MG63 (cell line): ENCODE measurements at places on chromosomes 6 and 20. TPM values are rescaled to one million over a fixed set of nuclear protein-coding genes. Genes with fewer than 3 reads are reported as not detected.
A peak's percentile ranks its signal among the peaks of the same experiment; 100 is the strongest.

DNA sequence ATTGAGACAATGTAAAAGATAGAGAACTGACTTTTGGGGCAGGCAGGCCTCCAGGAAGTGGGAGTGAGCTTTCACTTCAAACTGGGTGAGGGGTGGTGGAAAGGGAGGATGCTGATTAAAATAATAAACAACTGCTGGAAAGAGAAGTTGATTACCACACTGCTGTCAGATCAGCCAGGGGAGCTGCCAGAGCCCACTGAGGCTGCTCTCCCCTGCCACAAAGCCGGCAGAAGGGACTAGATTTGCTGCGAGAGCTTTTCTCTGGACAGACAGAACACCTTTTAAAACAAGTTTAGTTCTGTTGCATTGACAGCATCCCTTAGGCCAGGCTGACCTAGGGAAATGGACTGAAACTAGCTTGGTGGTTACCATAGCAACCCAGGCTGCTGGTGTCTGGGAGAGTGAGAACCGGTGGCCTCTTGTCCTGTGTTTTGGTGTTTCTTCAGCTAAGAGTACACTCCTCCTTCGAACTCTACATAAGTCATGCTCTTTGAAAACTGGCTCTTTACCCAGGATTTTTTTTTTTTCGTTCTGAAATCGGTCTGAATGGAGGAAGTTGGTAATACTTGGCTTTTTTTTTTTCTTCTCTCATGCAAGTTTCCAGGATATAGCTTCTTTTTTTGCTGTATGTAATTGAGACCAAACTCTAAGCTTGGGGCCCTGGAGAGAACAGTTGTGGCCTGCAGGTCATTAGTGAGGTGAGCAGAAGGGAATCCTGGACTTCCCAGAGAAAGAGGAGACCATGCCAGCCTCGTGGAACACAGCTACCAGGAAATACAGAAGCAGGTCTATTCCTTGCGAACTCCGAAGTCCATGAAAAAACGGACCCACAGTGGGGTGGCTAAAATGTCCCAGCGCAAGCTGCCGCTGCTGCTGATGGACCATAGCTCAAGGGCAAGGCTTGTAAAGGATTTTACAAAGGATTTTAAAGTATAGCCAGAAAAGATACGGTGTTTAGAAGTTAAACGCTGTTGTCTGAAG, 374.4 kb downstream of the UTRN start:
- DNase-seq = no peak

Gene CALHM4
- not detected in 2 replicates for total RNA-seq

Gene ZSCAN23
- 0.59 and 2.0 TPM in 2 replicates for total RNA-seq

GRCh38 chr6:116102873-116103272, 2.2 kb downstream of the NT5DC1 start:
- DNase-seq = no peak

GRCh38 chr20:63698739-63699465, 2.5 kb downstream of the TNFRSF6B start:
- DNase-seq = peak; percentile 92

DNA sequence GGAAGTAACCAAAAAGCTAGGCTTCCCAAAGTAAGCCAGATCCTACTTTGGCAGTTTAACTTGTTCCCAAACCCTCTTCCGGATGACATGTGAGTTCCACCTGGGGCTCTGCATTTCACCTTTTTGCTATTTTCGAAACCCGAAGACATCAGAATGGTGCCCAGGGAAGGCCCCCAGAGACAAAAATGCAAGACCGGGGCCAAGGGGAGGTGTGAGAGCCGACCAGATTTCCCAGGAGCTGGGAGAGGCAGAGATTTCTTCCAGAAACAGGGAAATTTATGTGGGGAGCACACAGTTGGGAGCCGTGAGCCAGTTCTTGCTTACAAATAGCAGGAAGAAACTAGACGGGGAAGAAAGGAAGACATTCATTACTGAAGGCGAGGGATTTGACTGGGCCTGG, 209.7 kb downstream of the ZNF217 start:
- no peak for DNase-seq

Gene PXDC1
- total RNA-seq = 67.9 and 71.9 TPM in 2 replicates

Gene MAS1L
- not detected in 2 replicates for total RNA-seq

Gene PCMT1
- total RNA-seq = 229 and 267 TPM in 2 replicates

- no peak for DNase-seq
Observed at GRCh38 chr20:38520261-38520660, 47.6 kb downstream of the RALGAPB start.

DNA sequence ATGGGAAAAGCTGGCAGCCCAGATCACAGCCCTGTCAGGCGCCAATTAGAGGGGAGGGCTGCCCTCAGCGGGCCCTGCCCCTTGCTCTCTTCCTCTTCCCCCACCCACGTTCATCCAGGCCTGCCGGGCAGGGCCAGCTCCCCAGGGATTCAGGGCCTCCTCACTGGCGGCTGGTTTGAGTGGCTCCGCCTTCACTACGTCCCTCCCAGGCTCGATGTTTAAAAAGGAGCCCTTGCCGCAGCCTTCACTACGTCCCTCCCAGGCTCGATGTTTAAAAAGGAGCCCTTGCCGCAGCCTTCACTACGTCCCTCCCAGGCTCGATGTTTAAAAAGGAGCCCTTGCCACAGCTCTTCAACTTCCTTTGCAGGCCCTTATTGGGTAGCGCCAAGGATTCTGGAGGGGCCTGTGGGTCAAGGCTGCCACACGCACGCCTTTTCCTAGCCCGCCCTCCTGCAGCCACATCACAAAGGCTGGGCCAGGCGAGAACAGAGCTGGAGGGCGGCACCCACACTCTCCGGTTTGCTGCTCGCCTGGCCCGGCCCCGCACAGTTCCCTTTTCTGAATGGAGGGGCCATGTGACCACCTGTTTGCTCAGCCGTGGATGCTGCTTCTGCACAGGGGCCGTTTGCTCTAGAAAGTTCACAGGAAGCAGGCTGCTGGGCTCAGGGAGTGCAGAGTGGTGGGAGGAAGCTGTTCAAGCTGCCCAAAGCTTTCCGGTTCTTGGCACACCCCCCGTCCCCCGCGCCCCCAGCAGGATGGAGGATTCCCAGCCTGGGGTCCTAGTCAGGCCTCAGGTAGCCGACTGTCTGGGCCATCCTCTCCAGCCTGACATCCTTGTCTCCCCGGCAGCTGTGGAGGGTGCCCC, 1.6 kb downstream of the SLC17A9 start:
- no peak for DNase-seq

- DNase-seq = no peak
Observed at GRCh38 chr20:24980291-24981053, 12.1 kb downstream of the APMAP start.

- no peak for DNase-seq
Observed at GRCh38 chr6:117267766-117268534, 2.6 kb downstream of the VGLL2 start.
